Bronchial smooth muscle cell (primary cell): ENCODE measurements at places on chromosomes 1 and 21. TPM values are rescaled to one million over a fixed set of nuclear protein-coding genes. Genes with fewer than 3 reads are reported as not detected.

Gene TRAF5
- 5.3 and 6.5 TPM in 2 replicates for total RNA-seq

Gene IL22RA1
- 0.09 TPM in 1 of 2 replicates, not detected in the other for total RNA-seq

Gene RSBN1
- 6.6 and 13.2 TPM in 2 replicates for total RNA-seq

Gene ADAM15
- 38.8 and 55.6 TPM in 2 replicates for total RNA-seq

Gene SYPL2
- total RNA-seq = 0.16 and 0.43 TPM in 2 replicates

Gene CRNN
- total RNA-seq = under 0.01 and 0.09 TPM in 2 replicates

Gene BTF3L4
- 16.1 and 26.5 TPM in 2 replicates for total RNA-seq

Gene CCDC27
- total RNA-seq = not detected in 2 replicates

Gene KRTAP10-9
- not detected in 2 replicates for total RNA-seq

Gene AKNAD1
- 0.16 and 0.34 TPM in 2 replicates for total RNA-seq

Gene HES3
- not detected in 2 replicates for total RNA-seq

Gene MEX3A
- 1.2 and 1.4 TPM in 2 replicates for total RNA-seq

Gene TRNAU1AP
- 23.5 and 24.0 TPM in 2 replicates for total RNA-seq

Gene LRRC7
- total RNA-seq = under 0.01 TPM in 1 of 2 replicates, not detected in the other

Gene LIN9
- 0.60 and 1.4 TPM in 2 replicates for total RNA-seq

Gene OR10T2
- not detected in 2 replicates for total RNA-seq

Gene TFF3
- 0.94 and 0.95 TPM in 2 replicates for total RNA-seq

Gene PIGM
- 2.8 and 3.2 TPM in 2 replicates for total RNA-seq

Gene HOOK1
- under 0.01 TPM in 1 of 2 replicates, not detected in the other for total RNA-seq

Gene TMOD4
- not detected in 2 replicates for total RNA-seq

Gene MX2
- 0.34 and 0.63 TPM in 2 replicates for total RNA-seq

Gene PGLYRP3
- not detected in 2 replicates for total RNA-seq

Gene SLC9C2
- total RNA-seq = not detected in 2 replicates

Gene S100A7
- not detected in 2 replicates for total RNA-seq

Gene OR2T35
- not detected in 2 replicates for total RNA-seq

Gene TMEM51
- total RNA-seq = 2.8 and 4.1 TPM in 2 replicates

Gene FAM72C
- total RNA-seq = 0.09 and 0.16 TPM in 2 replicates

Gene ARHGEF10L
- 12.3 and 20.4 TPM in 2 replicates for total RNA-seq

Gene COG2
- total RNA-seq = 15.4 and 17.1 TPM in 2 replicates

Gene TP73
- total RNA-seq = not detected in 2 replicates

Gene LIPI
- not detected in 2 replicates for total RNA-seq

Gene WNT3A
- not detected in 2 replicates for total RNA-seq

Gene PLA2G2C
- total RNA-seq = not detected in 2 replicates

Gene SLC30A7
- total RNA-seq = 17.3 and 19.4 TPM in 2 replicates
